Stimulated activated CD4-positive, alpha-beta T cell treated with anti-CD3 and anti-CD28 coated beads, TNF-alpha, amount 100 ng/mL, for 24 hours (primary cell): ENCODE measurements at places on chromosomes 16 and 17.
A peak's percentile ranks its signal among the peaks of the same experiment; 100 is the strongest.

DNA sequence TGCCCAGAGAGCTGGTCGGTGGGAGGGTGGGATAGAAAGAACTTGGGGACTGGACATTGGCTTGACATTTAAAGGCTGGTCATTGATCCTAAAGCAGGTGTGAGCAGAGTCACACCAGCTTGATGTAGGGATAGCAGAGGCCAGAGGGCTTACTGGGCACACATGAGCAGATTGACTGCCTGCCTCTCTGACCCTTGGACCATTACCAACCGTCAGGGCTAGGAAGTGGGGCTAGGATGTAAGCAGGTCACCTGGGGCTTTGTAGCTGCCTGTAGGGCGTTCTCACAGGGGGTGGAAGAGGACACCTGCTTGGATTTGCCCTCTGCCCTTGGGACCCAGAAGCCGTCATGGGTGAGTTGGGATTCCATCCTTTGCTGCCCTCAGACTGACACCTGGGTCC lies 11.1 kb upstream of the SMPD3 start:
- no peak for DNase-seq

- no peak for DNase-seq
Observed at GRCh38 chr16:88538366-88539060, 31.7 kb upstream of the ZC3H18 start.

DNA sequence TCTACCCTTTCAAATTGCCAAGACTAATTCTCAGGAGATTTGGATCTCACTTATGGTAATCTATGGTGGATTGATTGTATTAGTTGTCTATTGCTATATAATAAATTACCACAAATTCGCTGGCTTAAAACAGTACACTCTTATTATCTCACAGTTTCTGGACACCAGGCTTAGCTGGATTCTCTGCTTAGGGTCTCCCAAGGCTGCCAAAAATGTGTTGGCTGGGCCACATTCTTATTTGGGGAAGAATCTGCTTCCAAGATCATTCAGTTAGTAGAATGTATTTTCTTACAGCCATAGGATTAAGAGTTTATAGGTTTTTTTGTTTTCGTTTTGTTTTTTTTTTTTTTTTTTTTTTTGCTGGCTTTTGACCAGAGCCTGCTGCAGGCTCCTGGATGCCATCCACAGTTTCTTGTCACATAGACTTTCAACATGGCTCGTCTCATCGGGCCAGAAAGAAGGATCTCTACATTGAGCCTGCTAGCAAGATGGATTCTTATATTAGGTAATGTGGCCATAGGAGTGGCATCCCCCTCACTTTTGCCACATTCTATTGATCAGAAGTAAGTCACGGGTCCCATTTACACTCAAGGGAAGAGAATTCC lies 415.3 kb downstream of the KIF2B start:
- no peak for DNase-seq

DNA sequence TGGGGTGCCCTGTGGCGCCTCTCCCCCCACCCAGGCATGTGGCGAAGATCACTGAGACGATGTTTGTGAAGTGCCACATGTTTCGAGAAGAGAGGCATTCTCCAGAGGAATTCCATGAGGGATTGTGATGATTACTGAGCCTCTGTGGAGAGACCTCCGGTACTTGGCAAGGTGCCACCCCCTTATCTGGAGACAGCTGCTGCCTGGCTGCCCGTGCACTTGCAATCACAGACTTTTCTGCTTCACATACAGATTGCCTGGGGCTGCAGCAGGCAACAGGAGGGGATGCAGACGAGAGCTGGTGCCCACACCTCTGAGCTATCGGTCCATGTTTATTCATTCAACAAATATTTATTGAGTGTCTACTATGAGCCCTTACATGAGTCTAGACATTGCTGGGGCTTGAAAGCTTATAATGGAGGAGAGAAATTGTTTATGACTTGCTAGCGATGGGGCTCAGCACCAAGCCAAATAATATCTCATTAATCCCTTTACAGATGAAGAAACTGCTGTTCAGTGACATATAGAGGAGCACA lies 317.2 kb upstream of the ZFHX3 start:
- DNase-seq = no peak

- DNase-seq = no peak
Observed at GRCh38 chr16:66562986-66563385, 3.3 kb upstream of the CMTM1 start.

- DNase-seq = no peak
Observed at GRCh38 chr17:78974635-78975591, 4.8 kb downstream of the LGALS3BP start.

DNA sequence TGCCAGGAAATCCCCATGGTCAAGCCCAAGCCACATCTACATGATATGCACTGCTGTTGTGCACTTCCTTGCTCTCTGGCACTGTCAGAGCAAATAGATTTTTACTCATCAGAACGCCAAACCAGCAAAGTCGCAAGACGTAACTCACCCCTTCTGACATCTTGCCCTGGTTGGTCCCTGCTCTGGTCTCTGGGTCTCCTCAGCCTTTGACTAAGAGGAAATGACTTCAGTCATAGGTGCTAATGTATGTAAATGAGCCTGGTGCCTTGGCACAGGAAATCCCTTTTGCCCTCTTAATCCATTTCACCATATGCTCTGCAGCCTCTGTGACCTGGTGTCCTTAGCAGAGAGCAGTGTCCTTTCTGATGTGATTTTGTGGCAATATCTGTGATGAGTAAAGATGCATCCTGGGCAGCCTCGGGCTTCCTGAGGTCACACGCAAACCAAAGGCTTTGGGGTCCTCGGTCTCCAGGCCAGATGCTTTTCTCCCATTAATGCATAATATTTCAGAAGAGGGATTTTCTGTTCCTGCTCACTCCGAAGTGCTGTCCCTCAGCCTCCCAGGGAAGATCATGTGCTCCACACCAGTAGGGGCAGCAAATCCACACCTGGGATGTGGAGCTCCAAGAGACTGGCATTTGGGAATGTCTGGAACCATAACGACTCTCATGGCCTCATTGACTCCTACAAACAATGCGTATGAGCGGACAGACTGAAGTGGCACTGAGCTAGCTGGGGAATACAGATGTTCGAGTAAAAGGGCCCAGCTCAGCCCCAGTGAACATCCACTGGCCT lies 66.9 kb downstream of the GP2 start:
- DNase-seq = no peak

GRCh38 chr17:613725-614124 lies 100.9 kb downstream of the VPS53 start:
- DNase-seq = no peak

DNA sequence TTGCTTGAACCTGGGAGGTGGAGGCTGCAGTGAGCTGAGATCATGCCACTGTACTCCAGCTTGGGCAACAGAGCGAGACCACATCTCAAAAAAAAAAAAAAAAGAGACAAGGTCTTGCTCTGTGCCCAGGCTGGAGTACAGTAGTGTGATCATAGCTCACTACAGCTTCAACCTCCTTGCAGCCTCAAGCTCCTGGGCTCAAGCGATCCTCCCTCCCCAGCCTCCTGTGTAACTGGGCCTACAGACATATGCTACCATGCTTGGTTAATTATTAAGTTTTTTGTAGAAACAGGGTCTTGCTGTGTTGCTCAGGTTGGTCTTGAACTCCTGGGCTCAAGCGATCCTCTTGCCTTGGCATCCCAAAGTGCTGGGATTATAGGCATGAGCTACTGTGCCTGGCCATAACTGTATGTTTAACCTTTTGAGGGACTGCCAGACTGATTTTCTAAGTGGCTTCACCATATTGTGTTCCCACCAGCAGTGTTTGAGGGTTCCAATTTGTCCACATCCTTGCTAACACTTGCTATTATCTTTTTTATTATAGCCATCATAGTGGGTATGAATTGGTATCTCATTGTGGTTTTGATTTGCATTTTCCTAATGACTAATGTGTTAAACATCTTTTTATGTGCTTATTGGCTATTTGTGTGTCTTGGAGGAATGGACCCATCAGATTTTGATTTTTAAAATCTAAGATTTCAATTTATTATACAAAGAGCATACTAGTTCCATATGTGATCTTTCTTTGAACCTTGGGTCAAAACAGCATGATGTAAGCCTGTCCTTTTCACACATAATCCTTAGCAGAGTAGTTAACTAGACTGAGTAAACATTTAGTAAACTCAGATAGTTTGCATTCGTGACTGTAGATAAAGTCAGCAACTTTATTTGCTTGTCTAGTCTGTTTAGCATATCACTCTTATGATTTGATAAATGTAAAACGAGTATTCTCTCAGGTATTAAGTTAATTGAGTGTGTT lies 38.1 kb upstream of the KPNB1 start:
- DNase-seq = no peak

DNA sequence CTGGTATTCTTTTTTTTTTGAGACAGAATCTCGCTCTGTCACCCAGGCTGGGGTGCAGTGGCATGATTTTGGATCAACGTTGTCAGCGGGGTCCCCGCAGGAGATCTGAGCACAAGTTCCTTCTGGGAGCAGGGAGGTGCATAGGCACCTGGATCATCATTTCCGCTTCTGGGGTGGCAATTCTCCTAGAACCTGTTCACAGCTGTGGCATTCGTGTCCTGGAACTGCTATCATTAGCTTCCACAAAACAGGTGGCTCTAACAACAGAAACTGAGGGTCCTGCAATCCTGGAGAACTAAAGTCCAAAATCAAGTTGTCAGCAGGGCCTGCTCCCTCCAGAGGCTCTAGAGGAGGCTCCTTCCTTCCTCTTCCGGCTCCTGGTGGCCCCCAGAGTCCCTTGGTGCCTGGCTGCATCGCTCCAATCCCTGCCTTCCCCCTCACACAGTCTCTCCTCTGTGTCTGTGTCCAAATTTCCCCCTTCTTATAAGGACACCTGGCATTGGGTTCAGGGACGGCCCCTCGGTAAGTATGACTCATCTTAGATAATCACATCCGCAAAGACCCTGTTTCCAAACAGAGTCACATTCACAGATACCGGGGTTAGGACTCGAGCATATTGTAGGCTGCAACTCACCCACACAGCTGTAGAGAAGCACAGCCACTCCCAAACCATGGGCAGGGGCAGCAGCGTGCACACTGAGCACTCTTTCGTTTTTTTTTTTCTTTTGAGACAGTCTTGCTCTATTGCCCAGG lies 43.5 kb upstream of the KLHDC4 start:
- DNase-seq = no peak

DNA sequence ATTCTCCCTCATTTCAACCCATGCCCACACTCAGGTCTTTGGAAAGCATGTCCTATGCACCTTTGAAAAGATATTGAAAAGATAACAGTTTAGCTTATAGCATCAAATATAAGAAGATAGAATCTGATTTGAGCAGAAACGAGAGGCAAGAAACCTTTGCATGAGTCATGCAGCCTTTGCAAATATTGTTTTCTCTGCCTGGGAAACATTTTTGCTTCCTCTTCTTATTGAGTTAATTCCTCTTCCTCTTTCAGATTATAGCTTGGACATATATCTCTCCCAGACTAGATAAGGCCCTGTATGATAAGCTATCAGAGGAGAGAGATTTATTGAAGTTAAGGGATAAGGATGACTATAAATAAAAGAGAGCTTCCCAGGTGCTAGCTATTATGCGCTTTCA lies 46.1 kb upstream of the KCNJ2 start:
- DNase-seq = no peak

GRCh38 chr17:21816592-21817567 lies 124.6 kb downstream of the KCNJ18 start:
- no peak for DNase-seq

DNA sequence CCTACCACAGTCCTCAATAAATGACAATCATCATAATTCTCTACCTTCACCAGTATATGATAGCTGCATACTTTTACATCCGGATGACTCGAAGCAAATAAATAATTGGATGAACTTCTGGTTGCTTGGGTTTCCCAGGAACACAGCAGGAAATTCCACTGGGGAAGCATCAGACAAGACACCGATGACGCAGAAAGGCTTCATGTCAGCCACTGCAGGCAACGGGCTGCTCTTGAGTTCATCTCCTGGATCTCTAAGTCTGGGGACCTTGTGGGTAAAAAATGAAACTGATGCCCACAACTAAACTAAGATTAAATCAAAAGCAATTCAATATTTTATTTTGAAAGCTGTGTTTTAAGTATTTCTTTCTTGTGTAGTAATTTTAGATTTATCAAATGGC lies 472.1 kb upstream of the C16orf82 start:
- no peak for DNase-seq

- no peak for DNase-seq
Observed at GRCh38 chr17:39794249-39794970, 56.7 kb downstream of the GRB7 start.

DNA sequence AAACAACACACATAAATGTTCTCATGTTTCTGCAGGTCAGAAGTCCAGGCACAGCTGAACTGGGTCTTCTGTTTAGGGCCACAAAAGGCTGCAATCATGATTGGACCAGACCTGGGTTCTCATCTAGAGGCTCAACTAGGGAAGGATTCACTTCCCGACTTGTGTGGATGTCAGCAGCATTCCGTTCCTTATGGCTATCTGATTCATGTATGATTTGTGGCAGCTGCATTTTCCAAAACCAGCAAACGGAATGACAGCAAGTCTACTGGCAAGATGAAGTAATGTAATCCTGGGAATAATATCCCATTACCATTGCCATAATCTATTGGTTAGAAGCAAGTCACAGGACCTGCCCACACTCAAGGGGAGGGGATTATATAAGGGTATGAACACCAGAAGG lies 22.1 kb downstream of the CEP112 start:
- DNase-seq = no peak

DNA sequence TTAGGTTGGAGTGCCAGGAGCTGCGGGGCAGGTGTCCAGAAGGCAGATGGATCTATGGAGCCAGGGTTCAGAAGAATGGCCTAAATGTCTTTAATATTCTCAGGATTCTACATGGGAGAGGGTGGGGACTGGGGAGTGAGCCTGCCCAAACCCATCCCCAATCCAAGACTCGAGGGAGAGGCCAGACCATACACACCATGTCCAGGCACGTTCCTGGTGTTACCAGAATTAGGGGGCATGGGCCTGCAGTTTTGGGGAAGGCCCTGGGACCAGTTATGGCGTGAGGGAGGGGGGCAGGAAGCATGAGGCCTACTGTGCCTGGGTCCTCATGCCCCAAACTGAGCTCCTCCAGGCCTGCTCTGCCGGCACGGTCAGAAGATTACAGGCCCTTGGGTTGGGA lies 1.9 kb downstream of the TAX1BP3 start:
- DNase-seq = no peak

GRCh38 chr17:32445074-32445415 lies 735 bp downstream of the PSMD11 start:
- peak; percentile 22 for DNase-seq

- DNase-seq = no peak
Observed at GRCh38 chr16:22055881-22056280, 36.5 kb upstream of the VWA3A start.
